ENCODE measurements at places on chromosomes 16 and 17. TPM values are rescaled to one million over a fixed set of nuclear protein-coding genes. Genes with fewer than 3 reads are reported as not detected.

DNA sequence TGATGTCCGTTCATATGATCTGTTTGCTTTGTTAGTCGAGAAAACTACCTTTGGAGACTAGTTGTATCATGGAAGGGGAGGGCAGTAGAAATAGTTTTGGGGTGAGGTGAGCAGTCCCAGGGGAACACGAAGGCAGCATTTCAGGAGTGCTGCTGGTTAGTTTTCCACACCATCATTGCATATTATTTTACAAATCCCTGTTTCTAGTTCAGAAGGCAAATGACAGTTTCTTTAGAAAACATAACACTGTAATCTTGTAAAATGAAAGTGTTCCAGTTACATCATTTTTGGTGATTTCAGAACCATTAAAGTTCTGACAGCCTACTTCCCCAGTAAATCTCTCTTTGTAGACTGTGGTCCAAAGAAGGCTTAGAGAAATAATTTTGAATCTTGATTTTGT, 25.4 kb downstream of the BANP start:
- DNase-seq = no peak

DNA sequence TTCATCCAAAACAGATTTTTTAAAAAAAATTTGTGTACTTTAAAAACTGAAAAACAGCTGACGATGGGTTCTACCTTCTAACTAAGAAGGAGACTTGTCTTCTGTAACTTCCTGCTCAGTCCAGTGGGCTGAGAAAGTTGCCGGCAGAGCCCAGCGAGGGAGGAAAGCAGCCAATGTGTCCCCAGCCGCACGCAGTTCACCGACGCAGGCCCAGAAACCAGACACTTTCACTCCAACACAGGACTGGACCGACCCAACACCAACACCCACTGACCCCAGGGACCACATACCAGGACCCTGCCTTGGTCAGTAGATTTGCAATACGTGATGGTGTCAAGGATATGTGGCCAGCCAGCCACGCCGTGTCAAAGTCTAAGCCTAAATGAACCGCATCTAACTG, 25.6 kb downstream of the TRAP1 start:
- no peak for DNase-seq

DNA sequence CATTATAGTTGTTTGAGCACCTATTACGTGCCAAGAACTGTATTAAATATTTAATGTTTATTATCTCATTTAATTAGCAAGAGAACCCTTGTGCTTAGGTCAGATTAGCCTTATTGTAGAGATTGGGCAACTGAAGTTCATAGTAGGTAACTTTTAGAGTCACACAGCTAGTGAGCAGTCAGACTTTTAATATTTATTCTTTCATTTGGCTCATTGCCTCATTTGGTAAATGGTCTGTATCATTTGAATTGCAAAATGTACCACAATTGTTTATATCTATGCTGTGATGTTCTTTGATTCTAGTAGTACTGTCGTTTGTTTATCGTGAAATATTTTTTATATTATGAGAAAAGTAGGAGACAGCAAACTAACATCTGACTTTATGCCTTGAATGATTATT, 7.6 kb downstream of the CLTC start:
- no peak for DNase-seq

GRCh38 chr16:77660311-77660710, 62.0 kb upstream of the NUDT7 start:
- DNase-seq = peak; percentile 62

GRCh38 chr16:49699841-49700175, 156.1 kb downstream of the ZNF423 start:
- DNase-seq = no peak

DNA sequence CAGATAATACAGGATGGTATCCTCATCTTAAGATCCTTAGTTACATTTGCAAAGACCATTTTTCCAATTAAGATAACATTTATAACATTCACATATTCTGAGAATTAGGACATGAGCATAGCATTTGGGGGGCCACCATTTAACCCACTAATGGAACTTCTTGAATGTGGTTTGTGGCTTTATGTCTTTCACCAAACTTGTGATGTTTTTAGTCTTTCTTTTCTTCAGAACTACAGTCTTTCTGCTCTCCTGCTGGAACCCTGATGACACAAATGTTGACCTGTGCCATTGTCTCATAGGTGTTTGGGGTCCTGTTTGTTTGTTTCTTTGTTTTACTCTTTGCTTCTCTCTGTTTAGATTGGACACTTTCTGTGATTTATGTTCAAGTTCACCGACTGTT, 23.2 kb downstream of the COX11 start:
- DNase-seq = no peak

DNA sequence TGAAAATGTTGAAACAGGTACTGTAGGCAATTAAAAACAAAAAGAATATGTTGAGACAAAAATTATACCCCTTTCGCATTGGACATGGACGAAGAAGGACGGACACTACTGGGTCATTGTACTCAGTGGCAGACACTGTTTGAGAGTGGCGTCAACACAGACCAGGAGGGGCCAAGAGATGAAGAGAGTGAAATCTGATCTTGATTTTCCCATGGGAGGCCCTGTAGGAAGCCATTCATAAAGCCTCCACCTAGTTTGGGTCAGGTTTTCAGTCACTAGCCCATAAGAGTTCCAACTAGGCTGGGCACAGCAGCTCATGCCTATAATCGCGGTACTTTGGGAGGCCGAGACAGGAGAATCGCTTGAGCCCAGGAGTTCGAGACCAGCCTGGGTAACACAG, 23.6 kb upstream of the SMURF2 start:
- no peak for DNase-seq

DNA sequence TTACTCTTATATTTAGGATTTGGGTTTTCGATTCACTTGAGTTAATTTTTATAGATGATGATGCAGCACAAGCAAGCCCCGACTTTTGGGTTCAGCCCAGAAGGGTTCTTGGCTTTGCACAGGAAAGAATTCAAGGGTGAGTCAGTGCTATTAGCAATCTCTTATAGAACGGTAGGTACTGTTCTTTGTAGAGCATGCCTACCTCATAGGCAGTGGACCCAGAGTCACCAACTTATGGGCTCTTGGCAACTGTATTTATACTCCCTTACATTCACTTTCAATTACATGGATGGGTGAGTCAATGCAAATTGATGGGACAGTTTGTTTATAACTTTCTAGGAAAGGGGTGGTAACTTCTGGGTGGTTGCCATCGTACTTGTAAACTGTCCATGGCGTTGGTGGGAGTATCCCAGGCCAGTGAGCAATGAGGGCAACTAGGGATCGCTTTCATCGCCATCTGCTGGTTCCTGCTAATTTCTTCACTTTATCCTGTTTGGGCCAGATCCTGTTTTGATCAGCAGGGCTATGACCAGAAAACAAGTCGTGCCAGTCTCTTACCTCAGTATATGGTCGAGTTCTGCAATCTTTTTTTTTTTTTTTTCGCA, 362.6 kb downstream of the CNTNAP4 start:
- DNase-seq = peak; percentile 47

DNA sequence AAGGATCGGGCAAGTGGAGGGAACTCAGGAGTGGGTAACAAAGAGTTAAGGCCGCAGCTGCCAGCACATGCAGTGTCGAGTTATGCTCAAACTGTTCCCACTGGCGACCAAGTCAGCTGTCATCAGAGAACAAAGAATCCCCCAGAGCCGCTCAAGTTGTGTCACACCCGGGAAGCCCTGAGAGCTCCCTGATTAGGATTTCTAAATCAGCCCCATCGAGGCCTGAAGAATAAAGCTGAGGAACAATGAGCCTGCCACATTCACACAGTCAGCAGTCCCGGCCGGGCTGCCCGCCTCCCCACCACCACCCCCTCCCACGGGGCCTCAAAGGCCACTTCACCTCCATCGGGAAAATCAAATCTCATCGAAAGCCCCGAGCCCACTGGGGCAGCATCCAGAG, 84.5 kb downstream of the SOX9 start:
- peak; percentile 90 for DNase-seq

DNA sequence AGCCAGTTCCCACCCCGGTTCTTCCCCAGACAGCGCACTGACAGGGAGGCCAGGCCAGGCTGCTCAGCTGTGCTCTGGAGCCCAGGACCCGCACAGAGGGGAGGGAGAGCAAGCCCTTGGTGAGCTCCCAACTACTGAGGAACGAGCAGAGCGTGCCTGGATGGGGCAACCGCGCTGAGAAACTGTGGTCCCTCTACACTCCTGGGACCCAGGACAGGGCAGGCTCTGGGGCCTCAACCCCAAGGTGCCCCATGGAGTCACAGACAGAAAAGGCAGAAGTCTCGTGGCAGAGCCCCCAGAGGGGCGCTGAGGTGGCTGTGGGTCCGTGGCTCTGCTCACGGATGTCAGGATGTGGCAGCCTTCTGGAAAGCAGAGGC, 16.3 kb downstream of the SLX4 start:
- DNase-seq = no peak

DNA sequence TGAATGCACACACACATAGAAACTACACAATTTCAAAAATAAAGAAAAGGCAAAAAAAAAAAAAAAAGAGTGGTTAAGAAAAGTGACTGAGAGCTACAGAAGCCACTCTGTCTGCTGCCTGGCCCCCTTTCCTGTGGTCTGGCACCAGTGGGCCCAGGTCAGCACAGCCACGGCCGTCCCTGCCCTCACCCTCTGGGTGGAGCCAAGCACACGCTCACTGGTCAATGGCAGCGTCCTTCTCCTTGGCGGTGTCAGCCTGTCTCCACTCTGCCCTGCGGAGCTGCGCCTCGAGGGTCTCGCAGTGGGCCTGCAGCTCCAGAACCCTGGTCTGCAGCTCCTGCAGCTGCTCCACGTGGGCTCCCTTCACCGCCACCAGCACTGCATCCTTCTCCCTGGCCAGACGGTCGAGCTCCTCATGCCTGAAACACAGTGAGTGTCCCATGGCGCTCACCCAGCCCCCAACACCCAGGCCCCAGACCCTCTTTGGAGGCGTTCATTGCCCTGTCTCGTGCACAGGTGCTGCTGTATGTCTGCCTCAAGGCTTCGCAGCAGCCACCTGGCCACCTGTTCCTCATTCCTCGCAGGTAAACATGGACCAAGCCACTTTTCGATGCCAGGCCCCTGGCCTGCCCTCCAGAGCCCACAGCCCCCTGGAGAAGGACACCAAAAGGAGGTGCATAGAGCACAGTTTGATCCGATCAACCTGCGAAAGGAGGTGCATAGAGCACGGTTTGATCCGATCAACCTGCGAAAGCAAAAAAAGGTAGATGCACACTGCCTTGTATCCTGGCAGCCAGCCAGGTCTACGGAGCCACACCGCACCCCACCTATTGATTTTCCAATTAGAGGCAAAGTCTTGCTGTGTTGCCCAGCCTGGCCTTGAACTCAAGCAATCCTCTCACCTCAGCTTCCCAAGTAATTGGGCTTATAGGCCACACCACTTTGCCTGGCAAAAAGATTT, 24.4 kb downstream of the CCDC57 start:
- no peak for DNase-seq

- DNase-seq = no peak
These were observed 4.9 kb downstream of the RUNDC1 start for GRCh38 chr17:42985225-42985624.

- no peak for DNase-seq
These were observed 5.8 kb downstream of the TMEM92 start for GRCh38 chr17:50280068-50280467.

DNA sequence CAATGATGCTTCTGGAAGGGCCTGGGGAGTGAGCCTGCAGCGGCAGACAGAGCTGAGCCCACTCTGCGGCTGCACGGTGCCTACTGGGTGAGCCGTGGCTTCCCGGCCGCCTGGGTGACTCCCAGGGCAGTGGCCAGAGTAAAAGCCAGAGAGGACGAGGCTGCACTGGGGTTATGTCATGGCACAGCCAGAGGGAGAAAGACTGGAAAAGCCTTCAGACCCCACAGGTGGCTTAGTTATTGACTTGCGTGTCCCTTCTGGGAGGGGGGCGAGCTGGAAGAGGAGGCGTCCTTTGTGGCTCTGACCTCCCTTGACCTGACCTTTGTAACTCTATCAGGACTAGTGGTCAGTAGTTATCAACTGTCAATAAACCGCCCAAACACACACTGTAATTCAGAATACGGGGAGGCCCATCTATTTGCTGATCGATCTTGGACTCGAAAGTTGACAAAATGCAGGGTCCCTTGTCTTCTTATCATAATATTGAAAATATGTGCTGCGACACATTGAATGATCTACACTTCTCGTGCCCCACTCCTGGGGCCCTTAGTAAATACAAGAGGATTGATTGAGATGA, 385.9 kb upstream of the ZFHX3 start:
- DNase-seq = no peak

GRCh38 chr16:50166511-50167500, 13.7 kb downstream of the TENT4B start:
- DNase-seq = no peak

- no peak for DNase-seq
These were observed 127.2 kb downstream of the CCDC144A start for GRCh38 chr17:16817201-16817600.

GRCh38 chr16:69350536-69351133, 951 bp downstream of the TMED6 start:
- DNase-seq = no peak

GRCh38 chr17:80308692-80309517, 48.3 kb downstream of the RNF213 start:
- no peak for DNase-seq

- no peak for DNase-seq
These were observed 5.0 kb downstream of the NOG start for GRCh38 chr17:56598466-56598865.

- DNase-seq = no peak
These were observed 1.7 kb downstream of the JPH3 start for GRCh38 chr16:87603684-87604633.

GRCh38 chr17:38943607-38944006, 18.2 kb downstream of the LASP1NB start:
- DNase-seq = no peak

DNA sequence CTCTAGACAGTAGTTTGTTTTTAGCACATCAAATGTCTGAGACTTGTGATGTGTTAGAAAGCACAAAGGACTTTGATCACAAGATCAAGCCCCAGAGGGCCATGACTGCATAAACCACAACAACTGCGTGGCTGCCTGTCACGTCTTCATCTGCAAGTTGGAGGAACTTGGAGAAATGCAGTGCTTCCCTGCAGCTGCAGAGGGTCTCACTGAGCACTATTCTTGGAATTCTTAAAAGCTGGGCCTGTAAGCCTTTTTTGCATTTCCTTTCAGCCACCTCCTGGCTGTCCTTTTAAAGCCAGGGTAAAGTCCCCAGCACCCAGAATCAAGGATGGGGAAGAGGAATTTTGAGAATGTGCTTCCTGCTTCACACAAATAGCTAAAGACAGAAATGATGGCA, 431.3 kb downstream of the MAF start:
- DNase-seq = no peak

- DNase-seq = no peak
These were observed 36.9 kb upstream of the TRAP1 start for GRCh38 chr16:3754081-3754703.

Gene FOXC2
- total RNA-seq = 17.5 TPM

Gene C17orf113
- 3.1 TPM for total RNA-seq

Gene APOH
- 1.5 TPM for total RNA-seq

Gene LDHD
- 5.7 TPM for total RNA-seq

Gene KAT8
- total RNA-seq = 81.9 TPM

Gene LGALS9C
- total RNA-seq = not detected

Gene BLMH
- total RNA-seq = 56.9 TPM

Gene CHST5
- 0.89 TPM for total RNA-seq

Gene FOXL1
- total RNA-seq = 8.9 TPM

Measured in spinal cord (tissue), 10 donors.